ENCODE measurements at places on chromosomes 7 and 10.

DNA sequence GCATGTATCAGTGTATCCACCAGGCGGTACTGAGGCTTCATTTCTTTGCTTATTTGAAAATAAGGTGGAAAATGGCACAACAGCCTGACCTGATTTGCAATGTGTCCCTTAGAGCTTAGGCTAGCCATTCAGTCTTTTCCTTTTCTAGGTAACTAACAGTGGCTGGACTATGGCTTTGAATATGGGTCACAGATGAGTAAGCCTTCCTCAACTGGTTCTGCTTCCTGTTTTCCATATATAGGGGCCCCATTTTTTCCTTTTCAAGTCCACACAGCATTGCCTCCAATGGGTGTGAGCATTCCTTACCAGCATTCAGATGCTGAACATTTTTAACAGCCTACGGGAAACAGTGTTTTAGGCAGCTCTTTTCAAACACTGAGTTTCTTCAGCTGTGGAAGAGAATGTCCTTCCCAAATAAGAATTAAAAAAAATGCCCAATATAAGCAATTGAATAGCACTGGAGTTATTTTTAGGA, 3.9 kb upstream of the ITGB1 start:
- peak; percentile 57 for DNase-seq

GRCh38 chr10:44779511-44779910, 131.6 kb upstream of the TMEM72 start:
- DNase-seq, result no peak

GRCh38 chr7:33805630-33806233, 99.6 kb upstream of the BMPER start:
- DNase-seq, result no peak

GRCh38 chr7:13849163-13849892, 140.1 kb downstream of the ETV1 start:
- DNase-seq, result no peak

- no peak for DNase-seq
These were observed 2.7 kb downstream of the CALD1 start for GRCh38 chr7:134782121-134782623.

- no peak for DNase-seq
These were observed 213.1 kb downstream of the CHRM2 start for GRCh38 chr7:137081321-137082093.

DNA sequence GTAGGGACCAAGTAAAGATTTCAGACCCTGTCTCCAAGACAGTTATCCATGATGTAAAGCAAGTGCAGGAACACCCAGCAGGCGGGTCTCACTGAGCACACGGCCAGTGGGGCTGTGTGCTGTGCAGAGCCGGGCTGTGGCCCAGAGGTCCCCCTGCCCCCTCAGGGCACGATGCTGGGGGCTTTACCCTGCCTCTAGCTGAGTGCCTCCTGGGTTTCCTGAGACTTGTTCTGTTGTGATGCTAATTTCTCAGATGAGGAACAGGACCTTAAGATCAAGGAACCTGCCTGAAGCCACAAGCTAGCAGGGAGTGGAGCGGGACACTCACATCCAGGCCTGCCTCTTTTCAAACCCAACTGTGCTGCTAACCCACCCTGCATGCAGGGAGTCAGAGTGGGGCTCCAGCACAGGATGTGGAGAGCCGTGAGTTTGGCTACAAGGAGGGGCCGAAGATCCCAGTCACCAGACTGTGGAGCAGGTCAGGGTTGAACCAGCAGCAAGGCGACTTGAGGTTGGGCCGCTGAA, 76.1 kb upstream of the LYZL2 start:
- peak; percentile 11 for DNase-seq

DNA sequence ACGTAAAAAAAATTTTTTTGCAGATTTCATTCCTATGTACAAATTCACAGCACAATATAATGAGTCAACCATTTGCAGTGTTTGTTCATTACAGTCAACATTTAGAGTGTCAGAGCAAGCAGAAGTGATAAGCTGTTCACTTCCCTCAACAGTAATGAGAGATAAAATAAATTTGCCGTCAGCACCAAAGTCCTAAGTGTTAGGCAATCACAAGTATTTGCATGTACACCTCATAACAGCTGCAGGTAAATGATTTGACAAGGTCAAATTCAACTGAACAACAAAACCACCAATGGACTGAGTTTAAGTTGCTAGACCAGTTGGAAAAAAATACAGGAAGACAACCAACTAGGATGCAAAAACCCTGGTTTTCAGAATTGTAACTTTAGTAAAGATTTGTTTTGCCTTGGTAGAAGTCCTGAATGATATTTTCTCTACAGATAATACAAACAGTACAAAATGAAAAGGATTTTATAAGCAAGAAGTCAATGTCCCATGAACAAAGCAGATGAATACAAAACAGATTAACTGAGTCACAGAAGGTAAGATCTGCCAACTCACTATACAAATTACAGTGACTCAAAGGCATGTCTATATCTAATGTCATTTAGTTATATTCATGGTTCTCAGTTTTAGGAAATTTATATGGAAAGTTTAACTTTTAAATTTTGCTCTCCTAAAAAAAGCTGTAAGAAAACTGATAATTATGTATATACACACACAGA, 10.4 kb downstream of the RAPGEF5 start:
- no peak for DNase-seq

DNA sequence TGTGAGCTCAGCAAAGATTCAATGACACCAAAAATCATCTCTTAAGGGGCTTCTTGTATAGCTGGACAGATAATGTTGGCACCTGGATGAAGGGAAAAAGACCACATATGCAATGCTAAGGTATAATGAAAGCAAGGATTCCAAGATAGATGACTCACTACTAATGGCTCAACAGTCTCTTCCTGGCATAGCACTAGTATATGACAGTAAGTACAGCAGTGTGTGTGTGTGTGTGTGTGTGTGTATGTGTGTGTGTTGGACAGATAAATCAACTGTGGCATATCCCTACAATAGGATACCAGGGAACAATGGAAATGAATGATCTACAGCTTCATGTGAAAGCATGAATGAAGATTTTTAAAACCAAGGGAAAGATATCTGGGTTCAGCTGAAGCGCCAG, 257.1 kb downstream of the SFMBT2 start:
- DNase-seq, result peak; percentile 38

Data from NB4 (cell line).